ENCODE measurements at places on chromosomes 4 and X.

DNA sequence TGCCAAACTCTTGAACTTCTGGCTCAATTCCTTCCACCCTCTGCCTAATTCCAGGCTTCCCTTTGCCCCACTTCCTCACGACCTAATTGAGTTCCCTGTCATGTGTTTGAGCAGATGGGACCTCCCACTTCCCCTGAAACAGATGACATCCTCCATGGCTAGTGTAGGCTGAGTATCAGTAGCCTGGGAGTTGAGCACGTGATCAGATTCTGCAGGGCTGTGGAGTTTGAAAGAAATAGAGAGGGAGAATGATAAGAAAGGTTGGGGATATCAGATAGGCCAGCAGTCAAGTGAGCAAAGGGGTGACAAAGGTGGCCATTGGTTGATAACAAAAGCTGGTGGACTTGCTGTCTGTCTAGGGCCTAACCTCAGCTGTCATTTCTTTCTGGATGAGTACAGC lies 18.8 kb upstream of the NWD2 start:
- no peak for DNase-seq

- DNase-seq: no peak
Measured at GRCh38 chr4:3314706-3315260, 22.0 kb downstream of the RGS12 start.

DNA sequence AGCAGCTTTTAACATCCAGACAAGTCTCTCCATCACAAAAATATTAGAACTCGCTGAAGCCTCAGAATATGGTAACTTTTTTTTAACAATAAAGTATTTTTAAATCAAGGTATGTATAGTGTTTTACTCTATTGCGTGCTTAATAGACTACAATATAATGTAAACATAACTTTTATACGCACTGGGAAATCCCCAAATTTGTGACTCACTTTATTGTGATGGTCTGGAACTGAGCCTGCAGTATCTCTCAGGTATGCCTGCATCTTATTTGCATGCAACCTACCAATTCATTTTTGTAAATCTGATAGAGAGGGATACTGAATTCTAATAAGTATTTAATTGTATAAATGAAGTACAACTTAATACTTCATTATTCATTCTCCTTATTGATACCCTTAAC lies 823.5 kb downstream of the ADGRL3 start:
- no peak for DNase-seq

- DNase-seq: no peak
Measured at GRCh38 chr4:9867751-9868425, 86.5 kb downstream of the DRD5 start.

DNA sequence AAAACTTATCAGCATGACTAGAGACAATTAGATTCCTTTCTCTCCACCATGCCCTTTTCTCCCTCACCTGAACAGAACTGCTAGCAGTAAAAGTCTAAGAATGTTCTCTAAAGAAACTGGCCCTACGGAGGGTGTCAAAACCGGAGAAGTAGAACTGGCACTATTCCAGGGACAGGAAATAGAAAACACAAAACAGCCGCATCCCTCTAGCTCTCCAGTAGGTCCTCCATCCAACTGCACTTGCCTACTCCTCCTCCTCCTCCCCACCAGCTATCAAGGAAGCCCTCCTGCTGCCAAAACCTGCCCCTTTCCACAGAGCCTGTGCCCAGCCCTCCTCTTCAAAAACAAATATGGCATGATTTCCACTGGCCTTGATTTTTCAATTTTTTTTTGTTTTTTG lies 28.4 kb downstream of the FUNDC1 start:
- DNase-seq: no peak

DNA sequence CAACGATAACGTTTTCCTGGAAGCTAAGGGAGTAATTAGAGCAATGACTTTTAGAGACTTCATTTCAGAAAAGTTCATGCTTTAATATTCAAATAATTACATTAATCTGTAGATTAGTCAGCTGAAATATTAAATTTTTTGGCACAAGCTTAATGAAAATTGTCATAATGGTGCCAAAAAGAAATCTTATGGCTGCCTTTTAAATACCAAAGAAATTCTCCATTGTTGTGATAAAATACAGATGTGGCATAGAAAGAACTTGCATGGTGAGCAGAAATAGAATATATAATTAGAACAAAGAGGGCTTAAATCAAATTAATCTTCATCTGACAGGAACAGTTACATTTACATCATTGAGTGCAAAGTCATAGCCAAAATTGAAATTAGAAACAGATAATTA lies 263.5 kb downstream of the AFF2 start:
- DNase-seq: no peak

DNA sequence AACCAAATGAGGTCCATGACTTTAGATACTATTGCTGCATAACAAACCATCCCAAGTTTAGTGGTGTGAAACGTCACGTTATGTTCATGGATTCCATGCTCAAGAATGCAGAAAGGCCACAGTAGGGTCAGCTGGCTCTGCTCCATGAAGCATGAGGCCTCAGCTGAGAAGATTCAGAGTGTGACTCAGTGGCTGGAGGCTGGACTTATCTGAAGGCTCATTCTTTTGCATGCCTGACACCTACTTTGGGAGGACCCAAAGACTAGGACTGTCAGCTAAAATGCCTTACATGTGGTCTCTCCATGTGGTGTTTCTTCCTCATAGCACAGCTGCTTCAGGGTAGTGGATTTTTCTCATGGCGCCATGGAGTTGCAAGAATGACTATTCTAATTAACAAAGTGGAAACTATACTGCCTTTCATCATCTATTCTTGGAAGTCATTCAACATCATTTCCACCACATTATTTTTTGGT lies 11.5 kb upstream of the CCDC149 start:
- peak; percentile 100 for DNase-seq

GRCh38 chr4:15682242-15683142 lies 865 bp downstream of the FAM200B start:
- DNase-seq: no peak

- DNase-seq: no peak
Measured at GRCh38 chrX:87687703-87688102, 170.1 kb downstream of the KLHL4 start.

DNA sequence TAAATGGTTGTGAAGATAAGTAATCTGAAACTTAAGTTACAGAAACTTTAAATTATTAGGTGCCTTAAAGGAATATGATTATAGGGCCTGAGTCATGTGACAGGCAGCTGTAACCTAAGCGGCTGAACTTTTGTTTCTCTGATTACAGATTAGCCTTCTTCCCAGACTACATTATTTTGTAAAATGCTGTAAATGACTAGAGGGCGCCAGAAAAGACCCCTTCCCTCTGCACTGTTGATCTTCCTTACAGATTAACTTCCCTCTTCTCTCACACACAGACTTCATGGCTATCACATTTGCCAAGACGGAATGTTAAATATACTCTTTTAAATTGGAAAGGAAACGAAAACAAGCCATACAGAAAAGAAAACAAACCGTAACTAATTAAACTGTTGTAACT lies 96.6 kb downstream of the EVC2 start:
- peak; percentile 31 for DNase-seq

DNA sequence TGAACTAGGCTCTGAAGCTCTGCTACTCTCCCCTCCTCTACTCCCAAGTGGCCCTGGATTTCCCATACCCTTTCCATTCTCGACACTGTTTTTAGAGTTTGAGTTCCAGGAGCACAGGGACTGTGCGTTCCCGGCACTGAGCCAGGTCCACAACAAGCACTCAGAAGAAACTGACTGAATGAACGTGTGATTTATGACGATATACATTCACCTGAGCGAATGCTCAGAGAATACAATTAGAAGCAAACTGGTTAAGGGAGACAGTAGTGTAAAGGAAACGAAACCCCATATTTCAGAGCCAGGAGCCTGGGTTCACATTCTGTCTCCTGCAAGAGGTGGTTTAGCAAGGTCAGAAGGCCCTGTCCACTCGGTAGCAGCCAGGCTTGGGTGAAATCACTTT lies 1.4 kb upstream of the KIAA0232 start:
- DNase-seq: no peak

GRCh38 chr4:150384249-150384648 lies 197.7 kb upstream of the MAB21L2 start:
- no peak for DNase-seq

- DNase-seq: no peak
Measured at GRCh38 chr4:105128208-105128607, 18.5 kb upstream of the TET2 start.

DNA sequence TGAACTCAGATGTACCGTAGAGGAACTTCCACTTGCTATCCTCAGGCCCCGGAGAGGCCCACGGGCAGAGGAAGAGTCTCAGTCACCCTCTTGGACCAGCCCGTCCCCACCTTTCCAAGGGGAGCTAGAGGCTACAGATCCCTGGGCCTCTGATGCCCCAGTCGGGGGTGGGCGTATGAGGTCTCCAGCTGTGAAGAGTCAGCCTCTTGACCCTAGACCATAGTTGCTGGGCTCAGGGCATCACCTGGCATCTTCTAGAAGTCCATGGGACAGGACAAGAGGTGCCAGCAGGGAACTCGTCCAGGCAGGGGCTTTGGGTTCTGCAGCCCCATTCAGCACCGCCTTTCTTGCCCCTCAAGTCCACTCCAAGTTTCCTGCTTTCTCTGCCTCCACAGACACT lies 11.6 kb downstream of the SASH3 start:
- DNase-seq: no peak

GRCh38 chr4:136198358-136198757 lies 1333.9 kb downstream of the PCDH18 start:
- DNase-seq: no peak

- DNase-seq: peak; percentile 1
Measured at GRCh38 chrX:64894454-64895038, 81.7 kb downstream of the ZC4H2 start.

DNA sequence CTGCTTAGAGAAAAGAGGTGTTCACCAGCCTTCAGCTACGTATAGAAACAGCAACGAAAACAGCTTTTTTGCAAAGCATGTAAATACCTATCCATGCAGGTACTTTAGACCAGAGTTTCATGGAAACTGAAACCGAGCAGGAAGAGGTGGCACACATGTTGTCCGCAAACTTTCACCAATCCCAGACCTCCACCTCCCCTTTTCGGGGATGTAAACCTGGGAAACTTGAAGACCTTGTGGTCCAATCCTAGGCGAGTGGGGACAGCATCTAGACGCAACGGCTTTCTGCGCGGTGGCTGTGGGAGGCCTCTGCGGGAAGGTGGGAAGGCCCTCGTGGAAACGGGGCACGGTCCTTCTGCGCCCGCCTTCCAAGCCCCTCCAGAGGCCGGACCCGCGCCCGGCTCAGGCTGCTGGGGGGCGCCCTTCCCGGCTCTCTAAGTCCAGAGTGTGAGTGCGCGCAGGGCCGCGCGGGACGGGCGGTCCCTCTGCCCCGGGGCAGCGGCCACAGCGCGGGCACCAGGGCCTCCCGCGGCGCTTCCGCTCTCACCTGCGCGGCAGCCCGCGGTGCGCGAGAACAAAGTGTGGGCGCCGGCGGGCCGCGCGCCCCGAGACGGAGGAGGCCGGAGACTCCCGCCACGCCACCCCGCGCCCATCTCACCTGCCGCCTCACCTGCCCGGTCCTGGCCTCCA lies 830 bp upstream of the SHROOM2 start:
- no peak for DNase-seq

- no peak for DNase-seq
Measured at GRCh38 chr4:118313098-118313497, 39.7 kb downstream of the PRSS12 start.

DNA sequence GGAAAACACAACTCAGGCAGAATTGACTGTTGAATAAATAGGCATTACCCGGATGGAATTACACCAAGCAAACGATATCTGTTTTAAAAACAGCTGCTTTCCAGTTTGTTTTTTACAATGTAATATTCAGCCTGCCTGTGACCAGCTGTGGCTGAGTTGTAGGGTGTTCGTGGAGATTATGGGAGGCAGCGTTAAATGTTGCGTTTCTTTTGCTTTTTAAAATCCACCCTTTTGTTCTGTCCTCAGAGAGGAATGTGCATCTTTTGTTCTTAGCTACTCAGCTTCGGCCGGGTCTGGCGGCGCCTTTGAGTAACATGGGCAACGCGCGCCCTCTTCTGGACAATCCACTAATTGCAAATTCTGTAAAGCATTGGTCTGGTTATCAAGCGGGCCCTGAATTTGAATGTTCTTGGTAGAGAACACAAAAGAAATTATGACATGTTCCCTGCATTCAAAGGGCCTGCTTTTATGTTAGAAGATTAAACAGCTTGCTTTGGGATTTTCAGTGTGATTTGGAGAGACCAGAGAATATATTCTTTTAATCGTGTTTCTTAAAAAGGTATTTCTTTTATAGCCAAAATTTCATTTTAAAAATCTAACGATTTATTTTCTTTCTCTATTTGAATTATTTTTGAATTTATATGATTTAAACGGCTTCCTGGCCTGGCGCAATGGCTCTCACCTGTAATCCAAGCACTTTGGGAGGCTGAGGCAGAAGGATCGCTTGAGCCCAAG lies 76.3 kb upstream of the TRIM2 start:
- peak; percentile 81 for DNase-seq

- no peak for DNase-seq
Measured at GRCh38 chr4:81732980-81733379, 261.3 kb upstream of the RASGEF1B start.

- no peak for DNase-seq
Measured at GRCh38 chr4:117328333-117328732, 243.0 kb upstream of the TRAM1L1 start.

- peak; percentile 22 for DNase-seq
Measured at GRCh38 chrX:44462850-44463249, 79.8 kb downstream of the FUNDC1 start.

GRCh38 chr4:158996669-158997074 lies 106.2 kb upstream of the RAPGEF2 start:
- DNase-seq: peak; percentile 98

DNA sequence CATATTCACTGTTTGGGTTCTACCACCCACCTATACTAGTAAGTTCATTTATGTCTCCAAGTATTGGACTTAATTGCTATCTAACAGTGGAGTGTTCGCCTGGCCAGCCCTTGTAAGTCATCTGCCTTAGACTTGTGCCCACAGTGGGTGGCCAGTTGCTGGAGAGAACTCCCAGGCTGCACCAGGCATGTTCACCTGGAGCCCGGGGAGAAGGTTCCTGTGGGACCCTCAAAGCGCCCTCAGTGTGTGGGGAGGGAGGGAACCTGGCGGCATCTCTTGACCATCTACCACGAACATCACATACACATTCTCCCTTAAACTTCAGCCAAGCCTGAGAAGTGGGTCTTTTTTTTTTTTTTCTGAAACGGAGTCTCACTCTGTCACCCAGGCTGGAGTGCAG lies 138.1 kb downstream of the CPZ start:
- DNase-seq: no peak

- DNase-seq: no peak
Measured at GRCh38 chr4:1544861-1545281, 138.6 kb upstream of the NKX1-1 start.

DNA sequence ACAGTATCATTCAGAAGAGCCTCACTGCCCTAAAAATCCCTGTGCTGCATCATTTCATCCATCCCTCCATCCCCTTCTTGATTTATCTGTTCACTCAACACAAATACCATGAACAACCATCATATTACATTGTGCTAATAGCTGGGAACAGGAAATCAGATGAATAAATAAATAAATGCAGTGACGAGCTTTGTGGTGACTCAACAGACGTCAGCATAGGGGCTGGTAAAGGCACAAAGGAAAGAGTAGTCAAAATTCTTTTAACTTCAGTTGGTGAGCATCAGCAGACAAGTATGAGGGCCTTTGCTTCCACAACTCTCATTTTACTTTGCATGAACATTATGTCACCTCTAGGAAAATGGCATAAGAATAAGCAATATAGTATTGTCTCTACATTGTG lies 65.5 kb downstream of the EDNRA start:
- peak; percentile 97 for DNase-seq

GRCh38 chrX:103400931-103401330 lies 24.6 kb downstream of the BEX3 start:
- DNase-seq: no peak

- peak; percentile 77 for DNase-seq
Measured at GRCh38 chrX:56563231-56564161, at the start of gene UBQLN2. UBQLN2 (plus strand) TSS chrX:56563627; CDS start chrX:56563874, 247 bp downstream.

GRCh38 chr4:148216866-148217814 lies 225.1 kb downstream of the NR3C2 start:
- no peak for DNase-seq

Measured in EH (cell line).